Germinal center (tissue), 1 donor: ENCODE measurements at places on chromosomes 5 and 9.
A peak's percentile ranks its signal among the peaks of the same experiment; 100 is the strongest.

DNA sequence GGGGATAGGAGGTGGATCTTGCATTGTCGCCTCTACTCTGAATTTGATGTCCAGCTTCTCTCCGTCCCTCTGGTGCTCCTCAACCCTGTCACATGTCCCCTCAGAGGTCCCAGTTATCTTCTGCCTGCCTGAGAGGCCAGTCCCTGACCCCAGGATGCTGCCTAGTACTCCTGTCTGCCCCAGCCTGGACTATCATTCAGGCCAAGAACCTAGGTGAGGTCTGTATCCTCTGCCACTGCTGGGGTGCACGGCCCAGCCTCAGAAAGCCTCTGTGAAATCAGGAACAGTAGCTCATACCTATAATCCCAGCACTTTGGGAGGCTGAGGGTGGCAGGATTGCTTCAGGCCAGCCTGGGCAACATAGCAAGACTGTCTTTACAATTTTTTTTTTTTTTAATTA is 8.6 kb downstream of the SPINK4 start:
- no peak for DNase-seq

DNA sequence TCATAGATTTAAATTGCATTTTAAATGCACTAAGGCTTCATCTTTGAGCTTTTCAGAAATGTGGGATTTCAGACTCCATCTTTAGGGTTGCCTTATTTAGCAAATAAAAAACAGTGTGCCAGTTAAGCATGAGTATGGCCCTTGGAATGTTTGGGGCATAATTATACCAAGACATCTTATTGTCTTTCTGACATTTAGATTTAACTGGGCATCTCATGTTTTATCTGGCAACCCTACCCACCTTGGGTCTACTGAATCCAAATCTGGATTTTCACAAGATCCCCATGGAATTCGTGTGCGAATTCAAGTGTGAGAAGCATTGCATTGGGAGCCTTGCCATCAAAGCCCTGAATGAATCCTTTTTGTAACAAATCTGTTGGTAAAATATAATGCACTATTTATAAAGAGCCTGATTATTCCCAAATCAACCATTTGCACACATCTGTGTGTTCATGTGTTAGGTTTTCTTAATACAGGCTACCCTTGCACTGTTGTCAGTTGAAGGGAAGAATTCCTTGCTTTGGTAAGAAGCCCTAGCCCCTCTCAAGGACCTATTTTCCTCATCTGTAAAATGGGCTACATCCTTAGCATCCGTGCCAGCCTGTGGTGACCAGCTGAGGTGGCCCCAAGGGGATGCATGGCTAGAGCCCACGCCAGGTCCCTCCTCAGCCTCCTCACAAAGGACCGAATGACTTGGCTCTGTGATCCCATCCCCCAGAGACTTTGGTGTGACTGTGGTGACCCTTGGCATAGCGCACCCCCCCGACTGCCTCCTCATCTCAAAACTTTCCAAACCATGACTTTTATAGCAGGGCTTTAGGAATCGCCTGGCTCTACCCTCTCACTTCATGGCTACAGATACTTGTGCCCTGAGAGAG is 8.1 kb downstream of the GSN start:
- DNase-seq, result no peak

- DNase-seq, result peak; percentile 49
Observed at GRCh38 chr9:121620777-121621449, 30.5 kb upstream of the DAB2IP start.

- DNase-seq, result no peak
Observed at GRCh38 chr5:95872346-95873268, 50.1 kb upstream of the GLRX start.

DNA sequence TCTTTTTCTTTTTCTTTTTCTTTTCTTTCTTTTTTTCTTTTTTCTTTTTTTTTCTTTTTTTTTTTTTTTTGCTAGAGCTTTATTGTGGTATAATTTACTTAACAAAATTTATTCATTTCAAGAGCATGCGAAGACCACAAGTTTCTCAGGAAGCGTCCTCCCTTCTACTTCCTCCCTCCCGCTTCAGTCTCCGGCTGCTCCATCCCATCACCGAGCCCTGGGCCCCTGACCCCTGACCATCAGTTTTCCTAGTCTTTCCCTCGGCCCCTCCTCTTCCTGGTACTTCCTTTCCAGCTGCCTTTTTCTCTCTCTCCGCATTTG is 34.7 kb downstream of the C9orf152 start:
- no peak for DNase-seq

DNA sequence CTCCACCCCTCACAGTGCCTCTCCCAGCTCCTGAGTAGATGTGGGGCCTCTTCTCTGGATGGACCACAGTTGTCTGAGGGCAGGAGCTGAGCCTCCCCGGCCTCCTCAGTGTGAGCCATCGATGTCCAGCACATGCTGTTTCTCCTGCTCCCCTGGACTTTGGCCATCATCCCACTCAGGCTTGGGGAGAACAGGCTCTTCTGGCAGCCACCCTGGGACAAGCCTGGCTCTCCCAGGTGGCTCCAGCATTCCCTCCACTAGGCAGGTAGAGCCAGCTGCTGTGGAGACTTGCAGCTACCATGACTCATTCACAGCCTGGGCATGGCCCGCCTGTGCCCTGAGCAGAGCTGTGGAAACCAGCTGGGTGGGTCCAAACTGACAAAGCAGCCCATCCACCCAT is 77.0 kb downstream of the CSNK1A1 start:
- DNase-seq, result no peak

DNA sequence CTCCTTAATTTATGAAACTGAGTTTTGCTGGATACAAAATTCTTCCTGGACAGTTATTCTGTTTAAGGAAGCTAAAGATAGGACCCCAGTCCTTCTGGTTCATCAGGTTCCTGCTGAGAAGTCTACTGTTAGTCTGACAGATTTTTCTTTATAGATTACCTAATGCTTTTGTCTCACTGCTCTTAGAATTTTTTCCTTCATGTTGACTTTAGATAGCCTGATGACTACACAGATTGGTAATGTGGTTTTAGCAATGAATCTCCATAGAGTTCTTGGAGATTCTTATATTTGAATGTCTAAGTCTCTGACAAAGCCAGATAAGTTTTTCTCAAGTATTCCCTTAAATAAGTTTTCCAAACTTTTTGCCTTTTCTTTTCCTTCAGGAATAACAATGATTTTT is 419.7 kb downstream of the CDH10 start:
- DNase-seq, result no peak

DNA sequence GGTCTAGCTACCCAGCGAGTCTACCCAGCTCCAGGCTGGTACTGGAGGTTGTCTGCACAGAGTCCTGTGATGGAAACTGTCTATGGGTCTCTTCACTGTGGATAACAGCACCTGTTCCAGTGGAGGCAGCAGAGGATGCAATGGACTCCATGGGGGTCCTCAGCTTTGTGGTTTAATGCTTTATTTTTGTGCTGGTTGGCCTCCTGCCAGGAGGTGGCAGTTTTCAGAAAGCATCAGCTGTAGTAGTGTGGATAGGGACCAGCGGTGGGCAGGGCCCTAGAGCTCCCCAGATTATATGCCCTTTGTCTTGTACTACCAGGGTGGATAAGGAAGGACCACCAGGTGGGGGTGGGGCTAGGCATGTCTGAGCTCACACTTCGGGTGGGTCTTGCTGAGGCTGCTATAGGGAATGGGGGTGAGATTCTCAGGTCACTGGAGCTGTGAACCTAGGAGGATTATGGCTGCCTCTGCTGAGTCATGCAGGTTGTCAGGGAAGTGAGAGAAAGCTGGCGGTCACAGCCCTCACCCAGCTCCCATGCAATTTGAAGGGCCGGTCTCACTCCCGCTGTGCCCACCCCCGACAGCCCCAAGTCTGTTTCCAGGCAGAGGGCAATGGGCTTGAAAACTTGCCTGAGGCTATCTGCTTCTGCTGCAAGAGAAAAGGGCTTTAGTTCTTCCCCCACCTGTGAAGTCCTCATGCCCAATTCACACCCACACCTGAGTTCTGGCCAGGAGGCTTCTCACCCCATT is 397.1 kb downstream of the TLE1 start:
- no peak for DNase-seq

DNA sequence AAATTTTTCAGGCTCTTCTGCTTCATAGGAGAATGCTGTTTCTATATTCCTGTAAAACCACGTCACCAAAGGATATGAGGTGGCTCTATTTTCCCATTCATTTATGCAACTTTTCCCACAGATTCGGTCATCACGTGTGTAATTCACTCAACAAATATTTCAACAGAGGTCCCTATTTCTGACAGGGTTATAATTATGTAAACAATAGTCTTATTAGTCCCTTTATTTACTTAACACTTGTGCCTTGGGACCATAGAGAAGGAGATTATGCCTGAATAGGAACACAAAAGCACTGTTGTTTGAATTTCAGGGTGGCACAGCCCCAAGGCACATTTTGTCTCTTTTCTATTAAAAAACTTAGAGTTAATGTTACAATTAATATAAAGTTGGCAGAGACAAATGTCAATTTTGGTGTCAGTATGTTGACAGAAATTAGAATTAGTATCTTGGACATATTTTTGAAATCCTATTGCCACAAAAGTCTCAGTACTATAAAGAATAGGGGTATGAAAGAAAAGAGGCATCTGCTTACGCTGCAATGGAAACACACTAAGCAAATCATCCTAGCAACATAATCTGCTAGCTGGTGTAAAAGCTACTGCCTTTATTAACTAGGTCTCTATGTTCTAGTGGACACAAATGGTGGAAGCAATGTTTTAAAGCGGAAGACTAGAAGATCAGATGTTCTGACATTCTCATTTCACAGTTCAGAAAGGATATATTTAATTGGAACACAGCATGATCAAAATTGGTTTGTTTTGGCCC is 229.1 kb upstream of the TBCA start:
- no peak for DNase-seq

DNA sequence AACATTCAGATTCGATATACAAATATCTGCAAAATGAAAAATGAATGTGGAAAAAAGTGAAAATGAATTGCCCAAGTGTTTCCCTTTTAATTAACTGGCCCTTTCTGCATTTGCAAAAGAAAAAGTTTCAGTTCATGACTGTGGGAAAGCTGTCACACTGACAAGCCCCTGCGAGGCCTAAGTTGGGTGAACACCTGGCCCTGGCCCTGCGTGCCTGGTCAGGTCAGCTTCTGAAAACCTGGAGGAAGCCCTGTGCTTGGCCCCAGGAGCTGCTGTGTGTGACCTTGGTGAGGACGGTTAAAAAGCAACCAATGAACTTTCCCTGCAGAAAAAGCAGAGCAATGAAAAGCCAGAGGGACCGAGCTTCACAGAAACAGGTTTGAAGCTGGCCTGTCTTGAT is 41.0 kb upstream of the SHC3 start:
- DNase-seq, result no peak

GRCh38 chr5:75571547-75571946 is 39.7 kb upstream of the ANKDD1B start:
- DNase-seq, result peak; percentile 9

GRCh38 chr5:42854795-42855194 is 43.1 kb upstream of the SELENOP start:
- DNase-seq, result no peak

DNA sequence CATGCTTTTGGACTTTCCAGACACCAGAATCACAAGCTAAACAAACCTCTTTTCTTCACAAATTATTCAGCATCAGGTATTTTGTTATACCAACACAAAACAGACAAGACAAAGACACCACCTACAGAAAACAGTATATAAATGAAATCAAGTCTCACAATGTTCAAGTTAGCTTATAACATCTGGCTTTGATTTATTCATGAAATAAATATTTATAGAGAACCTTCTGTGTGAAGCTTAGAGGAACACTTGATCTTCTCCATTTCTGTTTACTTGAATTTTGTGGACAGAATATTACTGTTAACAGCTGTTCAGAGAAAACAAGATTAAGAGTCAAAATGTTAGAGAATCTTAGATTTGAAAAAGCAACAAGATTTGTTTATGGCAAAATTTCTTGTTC is 137.4 kb upstream of the PRR16 start:
- no peak for DNase-seq

DNA sequence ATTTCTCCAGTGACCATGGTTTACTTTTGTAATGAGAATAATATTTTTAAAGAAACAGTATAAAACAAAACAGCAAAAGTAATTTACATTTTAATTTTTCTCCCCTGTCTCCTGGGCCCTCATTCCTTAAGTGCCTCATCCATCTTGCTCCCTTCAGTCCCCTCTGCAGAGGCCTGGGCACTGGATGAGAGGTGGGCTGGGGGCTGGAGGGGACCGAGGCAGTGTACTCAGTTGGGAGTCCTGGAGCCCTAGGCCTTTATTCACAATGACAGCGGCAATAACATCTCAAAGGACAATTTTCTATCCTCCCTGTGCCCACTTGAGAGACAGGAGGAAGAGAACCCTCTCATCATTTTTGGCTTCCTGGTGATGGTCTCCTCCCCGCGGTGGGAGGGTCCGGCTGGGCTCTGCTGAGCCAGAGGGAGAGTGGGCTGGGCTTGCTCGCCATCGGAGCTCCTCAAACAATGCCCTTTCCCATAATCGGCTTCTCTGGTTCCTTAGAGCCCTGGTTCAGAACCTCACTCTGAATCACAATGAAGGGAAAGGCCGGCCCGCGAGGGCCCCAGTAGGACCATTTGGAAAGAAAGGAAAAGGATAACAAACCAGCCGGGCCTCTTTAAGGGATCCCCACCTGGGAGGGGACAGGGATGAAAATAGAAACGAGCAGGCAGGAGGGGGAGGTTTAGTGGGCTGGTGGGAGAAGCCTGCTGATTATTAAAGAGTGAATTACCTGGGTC is 9.7 kb upstream of the SMIM32 start:
- DNase-seq, result no peak

- DNase-seq, result no peak
Observed at GRCh38 chr5:157308836-157309465, 43.0 kb downstream of the CYFIP2 start.

- DNase-seq, result no peak
Observed at GRCh38 chr9:125763394-125763801, 16.2 kb downstream of the PBX3 start.

- DNase-seq, result peak; percentile 12
Observed at GRCh38 chr9:107239474-107239873, 43.6 kb upstream of the RAD23B start.

GRCh38 chr9:99114846-99115500 is 10.1 kb downstream of the TGFBR1 start:
- no peak for DNase-seq

GRCh38 chr9:123834889-123835562 is 94.9 kb downstream of the DENND1A start:
- DNase-seq, result peak; percentile 24

GRCh38 chr5:164059471-164059870 is 554.1 kb downstream of the MAT2B start:
- no peak for DNase-seq

DNA sequence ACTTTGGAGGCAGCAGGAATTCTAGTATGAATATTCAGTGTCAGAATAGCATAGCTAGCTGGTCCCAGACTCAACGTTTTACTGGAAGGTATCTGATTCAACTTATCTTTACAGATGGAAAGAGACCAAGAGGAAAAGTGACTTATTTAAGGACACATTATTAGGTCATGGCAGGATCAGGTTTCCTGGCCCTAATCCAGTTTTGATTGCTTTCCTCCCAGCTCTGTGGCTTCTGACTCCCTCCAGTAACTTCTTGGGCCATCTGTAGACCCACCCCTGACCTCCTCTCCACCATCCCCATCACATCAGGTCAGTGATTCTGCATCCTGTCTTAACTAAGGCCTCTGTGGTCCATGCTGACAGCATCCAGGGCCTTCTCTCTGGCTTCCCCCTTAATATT is 38.4 kb downstream of the SH3TC2 start:
- no peak for DNase-seq

- DNase-seq, result no peak
Observed at GRCh38 chr9:111231801-111232580, 98.0 kb downstream of the OR2K2 start.
